ENCODE measurements at places on chromosomes 16 and 17.
A peak's percentile ranks its signal among the peaks of the same experiment; 100 is the strongest.

- DNase-seq = no peak
Observed at GRCh38 chr16:57091975-57092785, at the start of gene CPNE2. TSS of gene CPNE2 (plus strand) at chr16:57092583. CDS start at chr16:57110743, 18,160 bp downstream.

GRCh38 chr16:88356727-88357199 lies 26.0 kb upstream of the ZNF469 start:
- DNase-seq = no peak

- no peak for DNase-seq
Observed at GRCh38 chr17:27612160-27612770, 18.7 kb upstream of the LGALS9 start.

DNA sequence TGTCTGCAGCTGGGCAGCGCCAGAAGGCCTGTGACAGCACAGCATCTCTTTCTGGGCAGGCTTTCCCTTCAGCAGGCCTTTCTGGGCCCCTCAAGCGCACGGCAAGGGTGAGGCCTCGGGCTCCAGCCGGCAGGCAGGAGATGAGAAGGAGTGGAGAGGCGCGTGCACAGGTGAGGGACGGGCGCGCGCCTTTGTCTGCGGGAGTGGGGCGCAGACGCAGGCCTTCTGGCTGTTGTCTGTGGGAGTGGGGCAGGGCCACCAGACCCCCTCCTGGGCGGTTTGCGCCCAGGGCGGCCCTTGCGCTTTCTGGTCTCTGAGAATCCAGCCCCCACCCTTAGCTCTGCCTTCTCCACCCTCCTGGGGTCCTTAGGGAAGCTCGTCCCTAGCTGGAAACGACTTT lies 6.5 kb downstream of the ZNF205 start:
- no peak for DNase-seq

DNA sequence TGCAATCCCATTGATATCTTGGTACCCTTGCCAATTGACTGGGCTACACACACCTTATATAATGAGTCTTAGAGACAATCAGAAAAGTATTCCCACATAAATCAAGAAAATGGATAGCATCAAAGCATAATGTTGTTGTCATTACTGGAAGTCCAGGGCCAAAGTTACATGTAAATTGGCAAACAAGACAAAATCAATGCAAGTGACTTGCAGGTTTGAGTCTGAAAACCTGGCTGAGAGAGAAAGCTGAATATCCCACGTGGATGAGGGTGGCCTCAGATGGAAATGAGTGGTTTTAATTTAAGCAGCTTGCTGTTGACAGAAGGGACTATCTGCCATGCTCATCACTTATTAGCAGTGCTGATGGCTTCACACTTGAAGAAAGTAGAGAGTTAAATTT lies 324.0 kb upstream of the MON1B start:
- DNase-seq = no peak

DNA sequence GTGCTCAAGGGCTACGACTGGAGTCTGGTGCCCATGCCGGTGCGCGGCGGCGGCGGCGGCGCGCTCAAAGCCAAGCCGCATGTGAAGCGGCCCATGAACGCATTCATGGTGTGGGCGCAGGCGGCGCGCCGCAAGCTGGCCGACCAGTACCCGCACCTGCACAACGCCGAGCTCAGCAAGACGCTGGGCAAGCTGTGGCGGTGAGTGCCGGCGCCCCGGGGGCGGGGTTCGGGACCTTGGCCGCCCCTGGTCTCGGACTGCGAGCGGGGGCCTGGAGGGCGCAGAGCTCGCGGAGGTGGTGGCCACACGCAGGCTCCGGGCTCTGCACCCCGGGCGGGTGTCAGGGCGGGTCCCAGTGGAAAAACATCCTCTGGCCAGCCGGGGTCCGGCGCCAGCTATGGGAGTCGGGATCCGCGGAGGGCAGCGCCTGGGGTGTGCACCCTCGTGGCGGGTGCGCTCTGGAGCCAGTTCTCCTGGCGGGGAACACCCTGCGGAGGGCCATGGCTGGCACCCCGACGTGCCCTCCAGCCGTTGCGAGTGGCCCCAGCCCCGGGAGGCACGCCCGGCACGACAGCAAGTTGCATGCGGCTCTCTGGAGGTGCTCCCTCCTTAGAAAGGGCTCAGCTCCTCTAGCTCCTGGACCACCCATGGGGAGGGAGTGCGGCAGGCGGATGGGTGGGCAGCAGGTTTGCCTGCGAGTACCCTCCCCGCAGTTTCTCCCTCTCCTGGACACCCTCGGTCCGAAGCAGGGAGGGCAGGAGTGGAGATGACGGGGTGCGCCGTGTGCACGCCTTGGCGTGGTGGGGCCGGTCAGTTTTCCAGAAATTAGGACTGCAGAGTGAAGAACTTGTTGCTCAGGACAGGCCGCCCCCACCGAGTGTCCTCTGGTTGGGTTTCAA lies 824 bp downstream of the SOX8 start:
- DNase-seq = no peak

GRCh38 chr17:14355556-14355955 lies 54.7 kb downstream of the HS3ST3B1 start:
- no peak for DNase-seq

- no peak for DNase-seq
Observed at GRCh38 chr17:47935961-47936360, 5.4 kb upstream of the PNPO start.

GRCh38 chr17:50640686-50641351 lies 6.1 kb downstream of the ABCC3 start:
- no peak for DNase-seq

DNA sequence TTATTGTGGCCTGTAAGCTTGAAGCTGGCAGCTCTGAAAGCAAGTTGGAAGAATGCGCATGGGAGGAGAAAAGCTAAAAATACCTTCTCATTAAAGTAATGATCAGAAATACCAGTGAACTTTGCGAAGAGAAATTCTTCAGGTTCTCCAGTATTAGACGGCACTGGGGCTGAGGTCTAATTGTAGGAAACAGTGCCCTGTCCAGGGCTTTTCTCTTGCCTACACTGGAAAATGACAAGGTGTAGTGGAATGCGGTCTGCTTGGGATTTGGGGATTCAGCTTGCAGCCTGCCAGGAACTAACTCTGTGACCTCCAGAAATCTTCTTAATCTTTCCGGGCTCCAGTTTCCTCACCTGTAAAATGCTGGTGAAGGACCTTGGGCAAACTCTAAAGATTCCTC lies 53.3 kb upstream of the KCNJ16 start:
- no peak for DNase-seq

GRCh38 chr17:80886641-80887573 lies 104.7 kb upstream of the CHMP6 start:
- DNase-seq = no peak

DNA sequence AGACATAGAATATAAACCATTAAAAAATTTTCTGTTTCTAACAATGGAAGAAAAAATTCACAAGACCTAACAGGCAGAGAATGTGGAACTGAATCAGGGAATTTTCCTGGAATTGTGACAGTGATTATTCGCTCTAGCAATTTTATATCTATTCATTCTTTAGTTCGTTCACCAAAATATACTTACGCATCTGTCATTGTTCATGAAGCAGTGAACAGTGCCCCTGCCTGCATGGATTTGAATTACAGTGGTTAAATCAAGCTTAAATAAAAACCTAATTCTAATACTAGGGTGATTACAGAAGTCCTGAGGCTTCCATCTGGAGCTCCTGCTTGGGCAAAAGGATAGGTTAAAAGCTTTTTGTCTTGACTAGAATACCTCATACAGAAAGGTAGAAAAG lies 48.6 kb downstream of the ABCA8 start:
- no peak for DNase-seq

DNA sequence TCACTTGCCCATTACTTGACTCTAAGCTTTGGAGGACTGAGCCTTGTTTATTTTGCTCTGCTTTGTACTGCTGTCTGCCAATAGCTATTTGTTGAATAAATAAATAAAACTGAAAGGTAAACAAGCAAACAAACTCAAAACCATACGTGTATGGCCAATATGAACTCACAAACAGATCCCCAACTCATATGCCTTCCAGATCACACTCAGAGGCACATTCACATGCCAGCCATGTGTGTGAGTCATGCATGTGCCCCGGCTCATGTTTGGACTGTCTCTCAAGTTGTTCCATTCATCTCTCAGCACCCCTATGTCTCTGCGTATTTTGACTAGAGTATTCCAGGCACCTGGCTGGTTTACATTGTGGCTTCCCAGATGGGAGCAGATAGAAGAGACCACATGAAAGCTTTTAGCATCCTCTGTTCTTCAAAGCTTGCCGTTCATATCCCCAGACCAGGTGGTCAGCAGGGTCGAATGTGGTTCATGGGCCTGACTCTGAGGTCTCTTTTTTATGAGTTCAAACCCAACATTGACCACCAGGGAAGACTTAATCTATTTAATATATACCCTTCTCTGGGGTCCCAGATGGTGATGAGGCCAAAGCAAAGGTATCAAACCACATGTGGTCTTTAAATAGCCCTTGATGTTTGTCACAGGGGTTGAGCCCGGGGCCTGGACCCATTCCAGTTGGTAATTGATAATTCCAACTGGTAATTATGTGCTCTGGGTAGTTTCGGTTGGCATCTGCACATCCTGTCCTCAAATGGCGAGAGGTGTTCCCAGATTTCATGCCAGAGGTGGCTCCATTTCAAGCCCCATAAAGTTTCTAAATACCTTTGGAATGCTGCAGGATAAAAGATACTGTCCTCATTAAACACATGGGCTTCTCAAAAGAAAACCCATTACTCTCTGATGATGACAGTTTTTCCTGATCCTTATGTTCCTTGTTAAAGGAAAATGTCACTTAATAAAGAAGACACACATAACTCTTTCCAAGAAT lies 287.3 kb upstream of the MAF start:
- DNase-seq = no peak

- DNase-seq = no peak
Observed at GRCh38 chr17:42407289-42407836, 15.7 kb downstream of the CAVIN1 start.

DNA sequence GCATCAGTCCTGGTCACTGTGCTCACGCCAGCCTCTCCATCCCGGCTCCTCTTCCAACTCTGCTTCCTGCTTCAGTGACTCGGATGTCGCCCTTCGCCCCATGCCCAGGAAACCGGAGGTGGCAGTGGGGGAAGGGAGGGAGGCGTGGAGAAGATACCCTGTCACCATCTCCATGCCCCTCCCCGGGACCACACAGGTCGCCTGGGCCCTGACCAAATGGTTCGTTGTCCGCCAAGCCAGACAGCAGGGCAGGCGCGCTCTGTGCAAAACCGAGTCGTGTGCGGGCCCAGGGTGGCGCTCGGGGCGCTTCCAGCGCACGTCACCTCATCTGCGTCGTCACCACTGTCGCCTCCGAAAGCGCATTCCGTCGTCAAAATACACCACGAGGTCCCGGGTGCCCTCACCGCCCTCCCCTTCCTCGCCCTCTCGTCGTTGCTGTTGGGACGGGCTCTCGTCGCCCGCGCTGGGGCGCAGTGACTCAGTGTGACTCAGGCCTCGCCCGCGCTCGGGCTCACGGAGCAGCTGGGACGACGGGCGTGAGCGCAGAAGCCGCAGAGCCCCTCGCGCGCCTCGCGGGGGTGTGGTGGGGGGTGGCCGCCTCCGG lies 39.2 kb downstream of the ZNF778 start:
- peak; percentile 58 for DNase-seq

- DNase-seq = no peak
Observed at GRCh38 chr17:77691216-77692085, 267.1 kb upstream of the TNRC6C start.

DNA sequence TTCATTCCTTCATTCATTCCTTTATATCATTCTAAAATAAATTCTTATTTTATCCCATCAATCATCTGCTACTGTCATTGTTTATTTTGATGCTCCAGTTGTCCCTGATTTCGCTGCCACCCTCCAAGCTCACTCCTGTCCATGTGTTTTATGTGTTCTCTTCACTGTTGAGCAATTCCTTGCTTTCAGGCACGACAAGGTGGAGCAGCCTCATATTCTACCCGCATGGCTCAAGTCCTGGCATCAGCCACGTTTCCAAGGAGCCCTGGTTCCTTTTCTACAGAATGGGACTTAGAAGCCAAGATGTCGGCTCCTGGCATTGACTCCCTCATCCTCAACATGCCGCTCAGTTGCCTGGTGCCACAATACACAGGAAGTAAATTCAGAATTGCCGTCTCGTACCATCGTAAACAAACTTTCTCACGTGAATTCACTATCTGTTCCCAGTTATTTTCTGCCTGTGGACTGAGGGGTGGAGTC lies 139.0 kb downstream of the RPTOR start:
- DNase-seq = no peak

DNA sequence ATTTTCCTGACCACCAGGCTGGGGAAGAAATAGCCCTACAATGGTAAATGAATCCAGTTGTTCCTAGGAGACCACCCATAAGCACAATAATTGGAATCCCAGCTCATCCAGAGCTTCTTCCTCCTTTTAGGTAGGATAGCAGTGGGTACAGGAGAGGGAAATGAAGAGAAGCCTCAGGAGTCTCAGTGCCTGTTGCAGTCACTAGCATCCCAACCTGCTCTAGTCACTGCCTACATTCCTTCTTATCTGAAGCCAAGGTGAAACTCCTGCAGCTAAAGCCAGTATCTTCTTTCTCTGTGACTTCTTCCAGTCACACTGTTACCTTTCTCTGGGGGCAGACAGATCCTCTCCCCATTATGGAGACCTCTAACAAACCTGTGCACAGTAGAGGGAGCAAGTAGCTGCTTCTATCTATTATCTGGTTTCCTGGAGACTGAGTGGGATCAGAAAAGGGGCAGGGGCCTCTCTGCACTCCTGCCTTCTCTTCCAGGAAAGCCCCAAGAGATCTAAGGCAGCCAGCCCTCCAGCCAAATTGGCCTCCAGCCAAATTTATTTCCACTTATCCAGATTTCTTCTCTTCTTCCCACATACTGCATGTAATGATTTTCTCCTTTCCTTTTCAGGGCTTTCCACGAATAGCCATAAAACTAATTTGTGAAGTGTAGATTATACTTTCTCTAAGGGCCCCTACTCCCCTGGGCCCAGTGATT lies 85.5 kb downstream of the SSH2 start:
- DNase-seq = no peak

GRCh38 chr17:50396261-50397110 lies 837 bp downstream of the LRRC59 start:
- DNase-seq = no peak

GRCh38 chr17:20706751-20707373 lies 127.3 kb downstream of the CDRT15L2 start:
- DNase-seq = no peak

DNA sequence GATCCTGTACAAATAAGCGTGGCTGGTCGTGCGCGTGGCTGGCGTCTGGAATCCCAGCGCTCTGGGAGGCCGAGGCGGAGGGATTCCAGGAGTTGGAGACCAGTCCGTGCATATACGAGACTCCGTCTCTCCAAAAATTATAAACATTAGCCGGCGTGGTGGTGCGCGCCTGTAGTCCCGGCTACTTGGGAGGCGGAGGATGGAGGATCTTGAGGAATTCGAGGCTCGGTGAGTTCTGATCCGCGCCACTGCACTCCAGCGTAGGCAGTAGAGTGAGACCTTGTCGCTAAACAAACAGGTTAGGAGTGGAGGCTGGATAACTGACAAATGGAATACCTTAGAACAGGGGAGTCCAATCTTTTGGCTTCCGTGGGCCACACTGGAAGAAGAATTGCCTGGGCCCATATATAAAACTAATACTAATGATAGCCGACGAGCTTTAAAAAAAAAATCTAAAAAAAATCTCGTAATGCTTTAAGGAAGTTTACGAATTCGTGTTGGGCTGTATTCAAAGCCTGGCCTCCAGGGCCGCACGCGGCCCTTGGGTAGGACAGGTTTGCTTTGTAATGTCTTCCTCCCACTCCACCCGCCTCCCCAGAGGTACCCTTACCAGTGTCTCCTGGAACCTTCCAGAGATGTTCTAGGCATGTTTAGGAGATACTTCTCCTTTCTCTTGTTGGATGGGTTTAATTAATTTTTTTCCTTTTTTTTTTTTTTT lies 909 bp upstream of the RSL1D1 start:
- no peak for DNase-seq

- DNase-seq = no peak
Observed at GRCh38 chr17:45743626-45744326, 40.3 kb upstream of the CRHR1 start.

- DNase-seq = no peak
Observed at GRCh38 chr17:14068542-14069250, 608 bp upstream of the COX10 start.
